Activated T-cell treated with anti-CD3 and anti-CD28 coated beads for 48 hours (primary cell): ENCODE measurements at places on chromosomes 1 and 21.

GRCh38 chr21:45982092-45982757, 655 bp downstream of the COL6A1 start:
- DNase-seq: no peak

- no peak for DNase-seq
Observed at GRCh38 chr1:117368116-117369108, 1.2 kb downstream of the MAN1A2 start.

DNA sequence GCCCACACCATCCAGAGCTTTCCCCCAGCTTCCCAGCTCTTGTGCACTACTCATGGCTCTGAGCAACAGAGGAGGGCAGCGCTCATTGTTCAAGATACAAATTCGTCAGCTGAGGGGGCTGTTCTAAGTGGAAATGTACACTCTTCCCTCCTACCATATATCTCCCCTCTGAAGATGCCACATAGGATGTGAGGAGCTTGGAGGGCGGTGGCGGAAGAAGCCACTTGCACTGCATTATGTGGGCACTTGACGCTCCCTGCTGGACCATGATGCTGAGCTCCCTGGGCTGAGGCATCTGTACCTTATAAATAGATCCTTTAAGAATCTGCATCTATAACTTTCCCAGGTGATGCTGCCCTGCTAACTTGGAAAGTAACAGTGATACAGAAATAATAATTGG, 477.6 kb upstream of the DEPDC1 start:
- no peak for DNase-seq

- no peak for DNase-seq
Observed at GRCh38 chr1:183881387-183882131, 76.6 kb downstream of the RGL1 start.

DNA sequence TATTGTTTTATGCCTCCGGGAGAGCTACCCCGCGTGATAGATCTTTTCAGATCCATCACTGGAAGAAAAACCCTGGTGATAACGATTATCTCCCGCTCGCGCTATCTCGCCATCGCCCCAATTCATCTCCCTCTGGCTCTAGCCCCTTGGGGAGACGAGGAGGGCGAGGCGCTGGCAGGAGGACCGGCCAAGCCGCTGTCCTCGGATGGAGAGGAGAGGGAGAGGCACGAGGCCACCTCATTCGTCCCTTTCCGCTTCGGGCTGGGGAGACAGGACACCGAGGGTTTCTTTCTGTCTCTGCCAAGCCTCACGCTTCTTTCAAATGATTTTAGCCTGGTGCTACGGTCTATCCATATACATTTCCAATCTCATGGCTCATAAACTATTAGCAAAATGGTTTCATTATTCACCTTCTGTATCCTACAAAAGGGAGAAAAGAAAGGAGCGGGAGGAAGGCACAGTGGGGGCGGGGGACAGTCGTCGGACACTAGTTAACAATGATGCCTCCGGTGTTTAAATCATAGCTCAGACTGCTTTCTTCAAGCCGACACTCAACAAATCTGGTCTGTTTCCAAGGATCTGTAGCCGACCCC, 415.0 kb upstream of the ESRRG start:
- no peak for DNase-seq

DNA sequence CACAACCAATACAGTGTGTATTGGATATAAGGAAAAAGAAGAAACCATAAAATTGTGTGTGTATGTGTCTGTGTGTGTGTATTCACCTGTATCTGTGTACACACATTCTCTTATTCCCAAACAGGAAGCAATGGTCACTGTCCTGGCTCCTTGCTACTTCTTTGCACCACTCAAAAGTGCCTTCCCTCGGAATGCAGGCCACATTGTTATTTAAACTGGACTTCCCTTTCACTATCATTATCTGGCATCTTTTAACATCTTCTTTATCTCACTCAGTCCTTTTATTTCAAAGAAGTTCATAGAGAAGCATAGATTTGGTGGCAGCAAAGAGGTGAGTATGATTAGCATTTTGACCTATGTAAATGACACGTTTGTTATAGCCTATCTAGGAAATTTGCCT, 803.7 kb downstream of the NCAM2 start:
- DNase-seq: no peak

DNA sequence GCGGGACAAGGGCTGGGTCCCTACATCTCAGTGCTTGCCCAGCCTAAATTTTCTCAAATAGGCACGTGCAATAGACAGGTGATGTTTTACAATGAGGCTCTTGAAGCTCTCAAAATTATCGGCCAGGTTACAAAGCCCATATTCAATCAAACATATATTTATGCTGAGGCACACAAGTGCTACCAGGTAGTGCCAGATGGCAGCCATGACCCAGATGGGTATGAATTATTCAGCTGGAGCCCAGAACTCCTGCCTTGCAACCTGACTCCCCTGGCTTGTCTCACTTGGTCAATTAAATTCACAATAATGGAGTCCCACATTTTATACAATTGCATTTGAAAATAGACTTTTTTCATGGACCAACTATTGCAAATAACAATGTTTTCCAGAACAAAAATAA, 12.3 kb upstream of the ADAM30 start:
- no peak for DNase-seq

DNA sequence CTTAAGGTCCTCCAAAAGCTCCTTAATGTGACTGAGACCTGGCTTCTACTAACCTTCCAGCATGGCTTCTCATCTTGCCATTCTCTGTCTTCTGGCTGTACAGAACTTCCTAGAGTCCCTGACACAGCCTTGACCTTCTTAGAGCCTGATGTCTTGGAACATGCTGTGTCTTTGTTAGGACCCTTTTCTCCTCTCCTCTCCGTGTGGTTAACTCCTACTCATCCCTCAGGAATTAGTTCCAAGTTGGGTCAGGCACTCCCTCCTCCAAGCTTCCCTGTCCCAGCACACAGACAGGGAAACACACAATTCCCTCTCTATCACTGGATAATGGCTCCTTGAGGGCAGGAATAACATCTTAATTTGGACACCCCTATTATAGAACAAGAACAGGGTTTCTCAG, 275.4 kb upstream of the USP24 start:
- no peak for DNase-seq

DNA sequence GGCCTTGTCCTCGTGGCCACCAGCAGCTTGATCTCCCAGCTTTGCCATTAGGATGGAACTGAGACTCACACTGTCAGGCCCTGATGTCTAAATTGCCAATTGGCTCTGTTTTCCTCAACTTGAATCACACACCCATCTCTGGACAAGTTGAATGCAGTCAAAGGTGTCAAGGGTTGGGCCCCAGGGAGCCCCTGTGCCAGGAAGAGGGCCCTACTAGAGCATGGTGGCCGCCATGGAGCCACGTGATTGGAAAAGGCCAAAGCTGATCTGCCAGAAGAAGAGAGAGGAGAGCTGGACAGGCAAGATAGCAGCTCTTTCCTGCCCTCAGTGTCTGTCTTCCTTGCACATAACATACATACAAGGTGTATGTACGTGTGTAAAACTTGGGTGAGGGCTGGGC, 54.9 kb upstream of the NEK2 start:
- DNase-seq: no peak
